Activated naive CD4-positive, alpha-beta T cell treated with Interleukin-2 at 50 U/mL for 16 hours (primary cell): ENCODE measurements at places on chromosomes 13 and 19.
A peak's percentile ranks its signal among the peaks of the same experiment; 100 is the strongest.

DNA sequence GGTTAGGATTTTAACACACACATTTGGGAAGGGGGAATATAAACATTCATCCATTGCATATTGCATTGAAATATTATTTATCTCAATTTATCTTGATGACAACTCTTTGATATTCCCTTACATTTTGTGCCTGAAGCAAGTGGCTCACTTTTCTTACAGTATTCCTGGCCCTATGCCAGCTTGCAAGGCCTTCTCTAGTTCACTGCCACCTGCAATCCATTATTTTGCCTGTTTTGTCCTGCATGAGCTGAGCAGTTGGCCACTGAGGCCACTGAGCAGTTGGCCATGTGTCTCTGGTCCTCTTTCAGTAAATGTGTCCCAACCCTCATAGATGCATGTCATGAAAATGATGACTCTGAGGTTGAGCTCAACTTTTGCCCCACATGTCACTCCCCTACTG lies 49.8 kb downstream of the CBY2 start:
- DNase-seq = no peak

GRCh38 chr19:1864480-1865171 lies 1.2 kb upstream of the KLF16 start:
- peak; percentile 69 for DNase-seq

DNA sequence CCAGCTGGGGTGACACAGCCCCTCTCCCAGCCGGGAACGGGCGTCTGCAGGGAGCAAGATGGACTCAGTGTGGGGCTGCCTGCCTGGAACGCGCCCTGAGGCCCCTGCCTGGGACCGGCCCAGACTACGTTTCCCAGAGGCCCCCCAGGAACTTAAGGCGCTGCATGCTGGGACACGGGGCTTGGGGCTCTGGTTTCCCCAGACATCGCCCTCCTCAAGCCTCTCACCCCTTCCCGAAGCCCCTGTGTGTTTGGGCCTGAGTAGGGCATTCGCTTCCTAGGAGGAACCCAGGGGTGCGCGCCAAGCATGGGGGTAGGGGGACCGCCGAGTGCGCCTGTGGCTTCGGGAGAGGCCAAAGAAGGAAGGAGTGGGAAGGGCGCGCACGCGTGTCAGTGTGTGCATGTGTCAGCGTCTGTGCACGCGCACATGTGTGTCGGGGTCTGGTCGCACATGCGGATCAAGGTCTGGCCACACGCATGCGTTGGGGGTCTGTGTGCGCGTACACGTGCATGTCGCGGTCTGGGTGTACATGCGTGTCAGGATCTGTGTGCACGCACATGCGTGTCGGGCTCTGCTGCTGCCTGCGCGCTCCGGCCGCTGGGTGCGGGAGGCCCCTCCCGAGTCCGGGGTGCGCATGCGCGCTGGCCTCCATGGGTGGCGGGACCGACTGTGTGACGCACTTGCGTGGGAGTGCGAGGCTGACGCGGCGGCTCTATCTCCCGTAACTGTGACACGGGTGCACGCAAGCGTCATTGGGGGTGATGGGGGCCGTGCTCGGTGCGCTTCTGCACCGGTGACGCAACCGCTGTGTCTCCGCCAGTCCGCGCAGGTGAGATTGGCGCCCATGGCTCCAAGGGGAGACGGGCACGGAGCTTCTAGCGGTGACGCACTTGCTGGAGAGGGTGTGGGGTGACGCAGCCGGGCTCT lies 16.2 kb downstream of the ZNF331 start:
- DNase-seq = peak; percentile 92

GRCh38 chr13:23440821-23441618 lies 7.5 kb upstream of the SACS start:
- no peak for DNase-seq

GRCh38 chr13:110421061-110421460 lies 114.0 kb downstream of the COL4A2 start:
- no peak for DNase-seq

GRCh38 chr19:45150751-45151281 lies 10.0 kb downstream of the NKPD1 start:
- no peak for DNase-seq

DNA sequence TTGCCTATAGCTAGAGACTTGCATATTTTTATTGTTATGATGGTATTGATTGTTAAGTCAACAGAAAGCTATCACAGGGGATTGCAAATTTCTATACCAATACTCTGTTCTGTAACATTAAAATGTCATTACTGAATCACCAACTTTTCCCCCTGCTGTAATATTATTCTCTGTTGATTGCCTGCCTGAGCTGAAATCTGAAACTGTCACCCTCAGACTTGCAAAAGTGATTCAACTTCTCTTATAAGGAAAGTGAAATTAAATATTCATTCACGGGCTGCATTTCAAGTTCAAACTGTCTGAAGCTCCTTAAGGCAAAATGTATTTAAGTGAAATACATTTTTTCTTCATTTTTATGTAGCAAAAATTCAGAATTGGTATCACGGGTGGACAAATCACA lies 723.2 kb downstream of the PCDH9 start:
- DNase-seq = no peak

DNA sequence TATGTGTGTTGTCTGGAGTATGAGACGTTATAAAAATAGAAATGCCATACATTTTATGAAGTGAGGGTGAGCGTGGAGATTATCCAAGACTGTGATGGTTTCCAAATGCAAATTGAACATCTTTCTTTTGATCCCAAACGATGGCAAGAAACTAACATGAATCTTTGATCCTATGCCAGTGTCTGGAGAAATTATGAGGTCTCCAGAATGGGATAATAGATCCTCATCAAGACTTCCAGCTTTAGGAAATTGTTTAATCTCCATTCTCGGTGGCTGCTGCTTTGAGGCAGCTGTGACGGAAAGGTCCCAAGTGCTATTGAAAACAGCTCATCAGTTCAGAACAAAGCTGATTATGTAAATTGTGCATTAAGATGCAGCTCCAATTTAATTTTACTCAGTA lies 30.8 kb downstream of the CBY2 start:
- DNase-seq = no peak
